ENCODE measurements at places on chromosomes 5 and 9. TPM values are rescaled to one million over a fixed set of nuclear protein-coding genes. Genes with fewer than 3 reads are reported as not detected.

Gene MAST4
- total RNA-seq, result 3.4 TPM

Gene PCDHGC4
- 0.81 TPM for total RNA-seq

Gene FOXD4L5
- total RNA-seq, result not detected

Gene PCDHB14
- total RNA-seq, result 0.63 TPM

Gene SLC9A3
- 3.4 TPM for total RNA-seq

Gene UBE2QL1
- total RNA-seq, result not detected

Gene BSPRY
- 0.13 TPM for total RNA-seq

Gene MEIKIN
- total RNA-seq, result not detected

Gene ISL1
- not detected for total RNA-seq

Gene CDX1
- total RNA-seq, result 0.33 TPM

Gene HK3
- not detected for total RNA-seq

Gene NEURL1B
- total RNA-seq, result 0.51 TPM

Gene FCN2
- not detected for total RNA-seq

Gene CHD1
- total RNA-seq, result 17.4 TPM

Gene FBXL7
- 9.6 TPM for total RNA-seq

Gene NIPAL4
- 4.2 TPM for total RNA-seq

Gene KIF3A
- total RNA-seq, result 2.9 TPM

Gene LYRM7
- 2.9 TPM for total RNA-seq

Gene MOCS2
- 19.4 TPM for total RNA-seq

Gene TTLL11
- 2.0 TPM for total RNA-seq

Gene ENTREP1
- total RNA-seq, result 1.3 TPM

Gene PCA3
- not detected for total RNA-seq

Gene PCDHGA1
- 0.51 TPM for total RNA-seq

Gene PTPN3
- total RNA-seq, result 19.0 TPM

Gene NR2F1-AS1
- 6.5 TPM for total RNA-seq

Gene CDKN2B
- 17.6 TPM for total RNA-seq

Gene SLC4A9
- total RNA-seq, result 0.13 TPM

Gene GBGT1
- 5.3 TPM for total RNA-seq

Gene WDR38
- total RNA-seq, result not detected

Gene JAKMIP2
- 0.25 TPM for total RNA-seq

Gene LCN9
- not detected for total RNA-seq

Gene OMD
- total RNA-seq, result not detected

Gene TMC1
- total RNA-seq, result not detected

Gene NDOR1
- 24.0 TPM for total RNA-seq

Gene LRSAM1
- 21.8 TPM for total RNA-seq

Gene ZFP2
- 1.1 TPM for total RNA-seq

Gene EXOSC2
- 12.5 TPM for total RNA-seq

Data from mesangial cell (primary cell).